CD4-positive, CD25-positive, alpha-beta regulatory T cell (primary cell): ENCODE measurements at places on chromosomes 1 and 21. TPM values are rescaled to one million over a fixed set of nuclear protein-coding genes. Genes with fewer than 3 reads are reported as not detected.

Gene S100A7A
- not detected for total RNA-seq

DNA sequence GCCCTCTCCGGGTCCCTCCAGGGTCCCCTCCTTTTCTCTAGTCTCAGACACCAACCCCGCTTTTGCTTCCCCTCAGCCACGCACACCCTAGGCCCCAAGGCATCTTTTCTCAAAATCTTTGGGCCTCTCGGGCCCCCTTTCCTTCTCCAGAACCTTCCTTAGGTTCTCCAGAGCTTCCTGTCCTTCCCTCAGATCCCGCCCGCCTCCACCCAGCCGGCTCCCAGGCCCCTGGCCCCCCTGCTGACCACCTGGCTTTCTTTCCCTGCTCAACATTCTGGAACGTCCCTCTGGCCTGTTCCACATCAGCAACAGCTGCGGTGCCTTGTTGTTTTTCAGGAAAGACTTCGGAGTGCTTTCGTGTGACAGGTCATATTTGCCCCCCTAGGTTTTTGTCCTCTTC is 1.2 kb downstream of the ZDHHC18 start:
- DNase-seq, result no peak

DNA sequence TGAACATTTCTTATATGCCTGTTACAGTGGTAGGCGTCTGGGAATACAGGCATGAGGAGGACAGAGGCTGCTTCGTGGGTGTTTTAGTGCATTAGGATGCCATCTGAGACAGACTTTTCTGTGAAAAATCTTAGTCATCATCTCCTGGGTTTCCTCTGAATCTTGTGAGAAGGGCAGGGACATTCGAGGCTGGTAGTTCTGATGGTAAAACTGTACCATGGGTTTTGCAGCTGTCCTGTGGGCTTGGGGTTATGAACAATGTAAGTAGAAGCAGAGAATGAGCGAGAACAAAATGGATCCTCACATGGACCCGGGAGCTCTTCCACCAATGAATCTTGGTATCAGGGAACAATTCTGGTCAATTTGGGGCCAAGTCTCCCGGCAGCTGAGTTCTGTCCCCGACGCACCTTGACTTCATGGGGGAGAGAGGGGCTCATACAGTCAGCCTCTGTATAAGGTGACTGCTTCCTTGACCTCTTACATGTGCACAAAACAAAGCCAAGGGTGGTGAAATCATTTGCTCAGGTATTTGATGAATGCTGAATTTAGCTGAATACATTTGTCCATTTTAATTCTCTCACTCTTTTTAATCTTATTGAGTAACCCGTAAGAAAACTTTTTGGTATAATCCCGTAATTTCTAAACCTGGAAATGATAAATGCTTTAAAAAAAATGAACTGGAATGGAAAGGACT is 63.6 kb upstream of the ERRFI1 start:
- no peak for DNase-seq

DNA sequence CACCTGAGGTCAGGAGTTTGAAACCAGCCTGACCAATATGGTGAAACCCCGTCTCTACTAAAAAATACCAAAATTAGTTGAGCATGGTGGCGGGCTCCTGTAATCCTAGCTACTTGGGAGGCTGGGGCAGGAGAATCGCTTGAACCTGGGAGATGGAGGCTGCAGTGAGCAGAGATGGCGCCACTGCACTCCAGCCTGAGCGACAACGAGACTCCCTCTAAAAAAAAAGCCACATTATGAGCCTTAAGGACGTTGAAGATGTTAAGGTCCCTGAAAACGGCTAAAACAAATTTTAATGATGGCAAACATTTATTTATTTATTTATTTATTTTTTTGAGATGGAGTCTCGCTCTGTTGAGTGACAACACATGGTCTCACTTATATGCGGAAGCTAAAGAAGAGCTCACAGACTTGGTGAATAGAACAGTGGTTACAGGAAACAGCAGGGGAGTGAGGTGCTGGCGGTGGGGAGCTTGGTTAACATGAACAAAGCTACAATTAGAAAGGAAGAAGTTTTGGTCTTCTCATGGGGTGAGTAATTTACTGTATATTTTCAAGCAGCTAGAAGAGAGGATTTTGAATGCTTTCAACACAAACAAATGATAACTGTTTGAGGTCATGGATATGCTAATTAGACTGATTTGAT is 47.1 kb downstream of the TCP10L start:
- peak; percentile 21 for DNase-seq

DNA sequence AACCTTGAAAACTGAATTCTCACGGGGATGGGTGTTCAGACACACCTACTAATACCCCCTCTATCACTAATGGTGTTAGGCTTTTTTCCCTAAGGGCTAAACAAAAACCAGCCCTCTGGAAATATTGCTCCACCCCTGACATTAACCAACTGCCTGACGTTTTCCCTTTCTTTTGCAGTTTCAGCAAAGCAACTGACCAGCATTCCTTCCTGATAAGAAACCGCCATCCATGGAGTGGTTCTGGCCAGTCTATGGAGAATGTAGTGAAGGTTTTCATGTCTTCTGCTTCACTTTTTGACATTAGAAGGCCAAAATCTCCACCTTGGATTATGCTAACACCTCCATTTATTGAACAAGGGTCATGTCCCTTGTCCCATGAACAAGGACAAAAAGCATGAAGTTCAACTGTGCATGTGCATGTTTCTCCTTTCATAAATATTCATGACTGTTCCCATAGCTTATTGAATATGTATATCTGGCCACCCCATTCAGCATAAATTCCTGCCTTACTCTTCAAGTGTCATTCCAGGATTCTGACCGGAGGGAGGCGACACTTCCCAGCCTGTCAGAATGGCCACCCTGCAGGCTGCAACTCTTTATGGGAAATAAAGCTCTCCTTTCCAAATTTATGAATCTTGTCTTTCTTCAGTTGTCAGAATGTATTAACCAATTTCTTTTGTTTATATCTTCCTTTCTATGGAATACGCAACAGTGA is 314.3 kb downstream of the HHIPL2 start:
- DNase-seq, result no peak

Gene SFN
- 1.3 TPM for total RNA-seq

GRCh38 chr1:226710501-226710900 is 28.6 kb downstream of the ITPKB start:
- no peak for DNase-seq

DNA sequence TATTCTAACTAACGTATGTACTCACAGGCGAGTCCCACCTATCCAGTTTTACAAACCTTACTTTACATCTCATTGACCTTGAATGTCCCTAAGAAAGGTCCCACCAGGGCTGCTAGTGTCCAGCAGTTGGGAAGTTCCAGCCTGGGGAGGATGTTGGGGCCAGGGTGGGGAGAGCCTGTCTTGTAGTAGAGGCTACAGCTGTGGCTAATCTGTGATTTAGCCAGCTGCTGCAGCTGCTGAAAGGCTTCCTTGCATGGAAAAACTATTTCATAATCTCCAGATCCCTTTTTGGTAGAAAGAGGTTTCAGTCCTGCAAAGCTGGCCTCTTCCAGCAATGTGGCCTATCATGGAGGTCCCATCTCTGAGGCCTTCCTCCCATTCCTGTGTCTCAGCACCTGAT is 23.1 kb downstream of the TNN start:
- DNase-seq, result no peak
